Heart right ventricle (tissue), 16 donors: ENCODE measurements at places on chromosomes 12 and 14. TPM values are rescaled to one million over a fixed set of nuclear protein-coding genes. Genes with fewer than 3 reads are reported as not detected.

GRCh38 chr12:131352296-131352900 is 358.5 kb upstream of the SFSWAP start:
- DNase-seq = no peak

- no peak for DNase-seq
These were observed 514.3 kb upstream of the SEL1L start for GRCh38 chr14:82047777-82048470.

DNA sequence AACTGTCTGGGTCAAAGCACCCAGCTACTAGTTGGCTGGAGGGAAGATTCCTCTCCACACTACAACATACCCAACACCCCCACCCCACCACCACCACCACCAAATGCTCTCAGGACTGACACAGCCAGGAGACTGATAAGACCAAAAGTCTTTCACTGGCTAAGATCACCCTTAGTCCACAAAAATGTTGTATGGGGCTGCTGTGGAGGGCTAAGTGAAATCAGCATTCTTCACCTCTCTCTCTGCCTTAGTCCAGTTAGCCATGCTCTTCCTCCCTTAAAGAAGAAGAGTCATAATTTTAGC is 106.2 kb downstream of the NUAK1 start:
- DNase-seq = no peak

- no peak for DNase-seq
These were observed 293.6 kb upstream of the FLRT2 start for GRCh38 chr14:85236296-85236695.

DNA sequence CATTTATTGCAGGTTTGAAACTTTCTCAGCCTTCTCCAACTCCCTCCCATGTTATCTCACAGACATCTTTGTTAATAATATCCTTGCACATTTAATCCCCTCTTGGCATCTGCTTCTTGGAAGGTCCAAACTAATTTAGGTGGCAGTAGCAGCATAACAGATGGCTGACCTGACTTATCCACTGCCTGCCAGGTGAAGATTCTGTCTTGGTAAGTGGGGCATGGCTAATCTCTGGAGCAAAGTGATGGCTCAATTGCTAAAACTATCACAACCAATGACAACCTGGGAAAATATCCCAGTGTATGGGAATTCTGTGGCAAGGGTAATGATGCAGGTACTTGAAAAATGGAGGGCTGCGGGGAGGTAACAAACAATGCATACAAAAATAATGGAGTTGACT is 58.2 kb upstream of the ALG10B start:
- DNase-seq = no peak

TAMALIN gene
- 27.2 TPM for polyA plus RNA-seq

DNA sequence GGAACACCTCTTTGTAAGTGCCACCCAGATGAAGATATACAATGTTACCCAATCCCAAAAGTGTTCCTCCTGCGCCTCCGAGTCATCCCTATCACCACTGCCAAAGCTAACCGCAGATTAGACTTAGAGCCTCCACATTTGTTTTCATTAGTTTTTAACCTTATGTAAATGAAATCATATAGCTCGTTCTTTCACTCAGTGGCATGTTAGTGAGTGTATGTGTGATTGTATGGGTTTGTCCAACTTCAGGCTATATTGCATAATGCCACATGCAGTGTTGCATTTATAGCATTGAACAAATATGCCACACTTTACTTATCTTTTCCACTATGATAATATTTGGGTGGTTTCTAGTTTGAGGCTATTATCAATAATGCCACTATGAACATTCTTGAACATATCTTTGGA is 18.0 kb downstream of the MAP1LC3B2 start:
- DNase-seq = no peak

DNA sequence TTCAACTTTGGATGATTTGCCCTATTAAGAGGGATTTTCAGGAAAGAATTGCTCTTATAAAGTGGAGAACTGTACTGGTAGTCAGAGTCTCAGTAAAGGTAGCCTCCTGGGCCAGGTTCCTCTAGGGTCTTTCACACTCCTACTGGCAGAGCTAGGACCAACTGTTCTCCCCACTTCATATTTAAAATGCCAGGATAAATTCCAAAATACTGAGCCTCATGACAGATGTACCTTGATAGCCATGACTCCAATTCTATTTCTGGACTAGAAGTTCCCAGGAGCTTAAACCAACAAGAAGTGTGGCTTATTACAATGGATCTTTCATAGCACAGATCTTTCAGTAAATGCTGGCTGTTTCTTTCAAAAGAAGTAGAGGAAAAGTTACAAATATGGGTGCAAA is 126.5 kb downstream of the C12orf75 start:
- no peak for DNase-seq

CERS5 gene
- polyA plus RNA-seq = 19.2 TPM

DNA sequence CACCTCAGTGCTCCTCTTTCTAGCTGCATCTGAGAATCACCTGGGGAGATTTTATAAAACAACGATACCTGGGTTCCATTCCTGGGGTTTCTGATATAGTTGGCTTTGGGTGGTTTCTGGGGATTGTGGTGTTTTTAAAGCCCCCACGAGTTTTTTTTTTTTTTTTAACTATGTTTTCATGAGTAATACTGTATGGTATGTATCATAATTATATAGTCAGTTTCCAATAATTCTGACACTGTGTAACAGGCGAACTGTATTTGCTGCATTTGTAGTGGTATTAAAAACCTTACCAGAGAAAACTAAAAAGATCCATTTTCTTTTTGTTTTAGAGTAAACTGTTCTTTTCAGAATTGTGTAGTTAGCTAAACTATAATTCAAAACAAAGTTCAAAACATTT is 84.9 kb downstream of the SRGAP1 start:
- DNase-seq = no peak

DNA sequence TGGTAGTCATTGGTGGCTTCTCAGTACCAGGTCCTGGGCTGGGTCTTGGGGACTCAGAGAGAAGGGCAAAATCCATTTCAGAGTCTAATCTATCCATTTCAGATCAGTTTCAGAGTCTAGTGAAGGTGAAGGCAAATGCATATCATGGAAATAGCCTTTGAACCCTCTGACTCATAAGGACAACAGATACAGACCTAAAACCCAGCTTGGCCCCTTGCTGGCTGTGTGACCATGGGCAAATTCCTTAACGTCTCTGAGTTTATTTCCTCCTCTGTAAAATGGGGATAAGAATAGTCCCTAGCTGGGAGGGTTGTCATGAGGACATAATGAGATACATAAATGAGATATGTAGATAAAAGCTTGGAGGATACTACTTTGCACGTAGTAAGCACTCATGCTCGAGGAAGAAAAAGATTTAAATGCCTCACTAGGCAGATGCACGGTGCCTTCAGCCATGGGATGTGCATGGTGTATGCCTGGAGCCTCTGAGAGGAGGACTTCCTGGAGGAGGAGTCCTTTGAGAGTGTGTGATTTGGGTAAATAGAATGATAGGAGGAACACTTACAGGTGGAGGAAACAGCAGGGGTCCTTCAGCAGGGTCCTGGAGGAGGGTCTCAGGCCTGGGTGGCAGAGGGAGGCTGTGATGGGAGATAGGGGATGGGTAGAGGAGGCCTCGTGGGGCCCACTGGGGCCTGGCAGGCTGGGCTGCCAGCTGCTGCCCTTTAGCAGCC is 8.0 kb downstream of the DTX1 start:
- no peak for DNase-seq

- DNase-seq = no peak
These were observed 354.5 kb upstream of the FOXG1 start for GRCh38 chr14:28412077-28412476.

DNA sequence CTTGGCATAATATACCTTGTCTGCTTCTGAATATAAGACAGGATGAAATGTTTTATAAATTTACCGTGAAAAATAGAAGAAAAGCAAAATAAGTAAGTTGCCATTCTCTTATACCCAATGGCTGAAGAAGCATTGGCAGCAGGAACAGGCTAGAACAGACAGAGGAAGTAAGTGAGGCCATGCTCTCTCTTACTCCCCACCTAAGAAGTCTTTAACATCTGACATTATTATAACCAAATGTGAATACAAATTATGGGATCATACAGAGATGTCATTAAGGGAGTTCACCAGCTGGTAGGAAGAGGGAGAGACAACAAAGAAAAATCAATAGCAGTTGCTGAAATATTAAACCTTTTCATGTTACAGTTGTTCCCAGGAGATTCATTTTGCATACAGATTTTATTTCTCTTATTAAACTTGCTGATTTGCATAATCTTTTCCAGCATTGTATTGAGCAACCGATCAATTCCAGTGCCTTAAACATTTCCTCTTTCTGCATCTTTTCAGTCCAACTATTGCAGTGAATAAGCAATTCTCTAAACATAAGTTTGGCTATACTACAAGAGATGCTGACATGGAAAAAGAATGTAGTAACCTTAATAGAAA is 270.6 kb downstream of the SLC6A15 start:
- DNase-seq = no peak

- DNase-seq = no peak
These were observed 32.2 kb upstream of the RXYLT1 start for GRCh38 chr12:63747553-63747952.

KRT75 gene
- not detected for polyA plus RNA-seq

GRCh38 chr14:84129007-84129406 is 1400.9 kb upstream of the FLRT2 start:
- DNase-seq = no peak

- no peak for DNase-seq
These were observed 89.8 kb upstream of the SFSWAP start for GRCh38 chr12:131620946-131621681.

- no peak for DNase-seq
These were observed 15.0 kb downstream of the PACS2 start for GRCh38 chr14:105329411-105330150.

GRCh38 chr12:65675141-65675621 is 149.1 kb upstream of the HMGA2 start:
- DNase-seq = no peak

DNA sequence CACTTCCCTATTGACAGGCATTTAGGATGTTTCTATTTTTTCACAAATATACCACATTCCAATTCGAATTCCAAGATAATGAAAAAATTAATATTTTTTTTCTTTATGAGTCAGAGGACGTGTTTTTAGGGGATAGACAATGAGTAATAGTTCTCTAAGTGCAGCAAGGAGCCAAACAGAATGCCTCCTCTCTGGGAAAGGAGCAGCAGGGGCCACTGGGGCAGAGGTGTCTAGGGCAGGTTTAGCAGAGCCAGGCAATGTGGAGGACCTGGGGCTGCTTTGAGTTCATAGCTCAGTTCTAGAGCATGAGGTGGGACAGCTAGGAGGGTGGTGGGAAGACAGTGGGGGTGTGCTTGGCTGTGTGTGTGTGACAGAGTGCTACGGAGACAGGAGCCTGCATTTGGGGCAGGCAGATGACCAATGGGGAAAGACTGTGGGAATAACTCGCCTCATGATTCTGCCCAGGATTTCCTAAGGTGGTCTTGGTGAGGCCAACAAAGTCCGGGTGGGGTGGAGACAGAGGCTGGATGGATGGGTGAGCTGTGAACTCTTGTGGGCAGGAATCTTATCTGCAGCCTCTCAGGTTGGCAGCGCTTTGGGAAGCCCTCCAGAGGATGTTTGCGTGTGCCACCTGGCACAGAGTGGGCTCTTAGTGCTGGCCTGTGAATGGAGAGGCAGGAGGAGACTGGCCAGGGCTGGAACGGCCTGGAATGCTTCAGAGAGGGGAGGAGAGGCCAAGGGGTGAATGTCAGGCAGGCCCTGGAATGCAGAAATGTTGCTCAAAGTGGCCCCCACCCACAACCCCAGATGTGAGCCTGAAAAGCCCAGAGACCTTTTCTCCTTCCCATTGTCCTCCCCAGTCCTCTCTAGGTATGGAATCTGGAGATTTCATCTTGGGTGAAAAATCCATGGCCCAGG is 2.4 kb upstream of the KRT7 start:
- DNase-seq = peak; percentile 57

OTX2 gene
- polyA plus RNA-seq = not detected

GRCh38 chr12:89775063-89775985 is 66.7 kb upstream of the ATP2B1 start:
- no peak for DNase-seq

GRCh38 chr14:73663548-73664212 is 18.9 kb downstream of the DNAL1 start:
- DNase-seq = no peak

DNA sequence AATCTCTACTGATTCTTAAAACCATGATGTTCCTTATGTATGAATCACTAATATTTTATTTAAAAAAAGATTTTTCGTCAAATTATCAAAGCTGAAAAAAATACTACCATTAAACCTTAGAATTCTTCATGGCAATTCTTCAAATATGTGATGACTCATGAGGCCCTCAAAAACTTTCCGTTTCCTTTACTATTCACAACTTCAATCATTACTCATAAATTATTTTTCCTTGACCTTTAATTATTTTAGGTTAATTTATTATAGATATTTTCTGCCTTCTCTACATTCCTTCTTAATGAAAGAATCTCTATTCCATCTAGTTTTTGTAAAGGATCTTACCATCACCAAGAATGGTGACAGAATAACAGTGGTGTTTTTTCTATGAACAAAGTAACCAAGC is 162.1 kb upstream of the SOX5 start:
- no peak for DNase-seq

DNA sequence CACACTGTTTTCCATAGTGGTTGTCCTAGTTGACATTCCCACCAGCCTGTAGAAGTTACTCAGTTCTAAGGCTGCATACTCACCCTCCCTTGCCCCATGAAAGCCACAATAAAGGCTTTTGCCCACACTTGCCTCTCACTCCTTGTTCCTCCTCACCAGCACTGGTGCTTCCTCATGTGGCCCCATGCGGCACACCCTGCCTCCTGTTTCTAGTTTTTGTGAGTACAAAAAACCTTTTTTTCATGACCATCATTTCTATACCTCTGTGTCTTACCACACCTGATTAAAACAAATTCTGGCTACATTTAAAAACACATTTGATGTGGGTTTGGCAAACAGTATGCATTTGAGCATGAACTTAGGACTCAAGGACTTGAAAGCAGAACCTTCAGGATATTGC is 40.7 kb upstream of the RIN3 start:
- peak; percentile 5 for DNase-seq

DNA sequence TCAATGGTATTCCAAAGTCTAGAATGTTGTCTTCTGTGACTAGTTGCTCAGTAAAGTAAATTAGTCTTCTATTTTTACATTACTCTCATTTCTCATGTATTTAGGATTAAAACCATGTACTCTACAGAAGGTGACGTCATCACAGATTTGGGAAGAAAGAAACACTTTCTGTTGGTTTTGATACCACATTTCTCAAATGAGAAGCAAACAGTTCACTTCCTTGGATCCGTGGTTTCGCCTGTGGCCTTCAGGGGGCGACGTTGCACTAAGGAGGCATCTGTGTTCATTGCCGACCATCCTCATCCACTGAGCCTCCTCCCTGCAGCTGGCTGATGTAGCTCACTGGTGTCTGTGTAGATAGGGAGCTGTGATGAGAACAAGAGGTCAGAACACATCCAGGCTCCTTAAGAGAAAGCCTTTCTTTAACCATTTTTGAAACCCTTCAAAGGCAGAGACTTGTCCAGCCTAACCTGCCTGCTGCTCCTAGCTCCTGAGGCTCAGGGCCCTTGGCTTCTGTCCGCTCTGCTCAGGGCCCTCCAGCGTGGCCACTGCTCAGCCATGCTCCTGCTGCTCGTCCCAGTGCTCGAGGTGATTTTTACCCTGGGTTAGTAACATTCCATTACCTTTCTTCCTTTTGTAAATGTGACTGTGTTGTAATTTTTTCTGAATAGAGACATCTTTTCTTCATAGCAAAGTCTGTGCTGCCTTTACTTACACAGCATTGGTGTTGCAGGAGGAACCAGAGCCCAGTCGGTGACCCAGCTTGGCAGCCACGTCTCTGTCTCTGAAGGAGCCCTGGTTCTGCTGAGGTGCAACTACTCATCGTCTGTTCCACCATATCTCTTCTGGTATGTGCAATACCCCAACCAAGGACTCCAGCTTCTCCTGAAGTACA is 220.6 kb upstream of the OR4E1 start:
- DNase-seq = no peak

ADCY6 gene
- polyA plus RNA-seq = 123 TPM

OTUB2 gene
- 0.22 TPM for polyA plus RNA-seq
